ENCODE measurements at places on chromosomes 16 and 17.

- peak; percentile 58 for DNase-seq
Measured at GRCh38 chr16:56193951-56194726, 2.9 kb downstream of the GNAO1 start.

DNA sequence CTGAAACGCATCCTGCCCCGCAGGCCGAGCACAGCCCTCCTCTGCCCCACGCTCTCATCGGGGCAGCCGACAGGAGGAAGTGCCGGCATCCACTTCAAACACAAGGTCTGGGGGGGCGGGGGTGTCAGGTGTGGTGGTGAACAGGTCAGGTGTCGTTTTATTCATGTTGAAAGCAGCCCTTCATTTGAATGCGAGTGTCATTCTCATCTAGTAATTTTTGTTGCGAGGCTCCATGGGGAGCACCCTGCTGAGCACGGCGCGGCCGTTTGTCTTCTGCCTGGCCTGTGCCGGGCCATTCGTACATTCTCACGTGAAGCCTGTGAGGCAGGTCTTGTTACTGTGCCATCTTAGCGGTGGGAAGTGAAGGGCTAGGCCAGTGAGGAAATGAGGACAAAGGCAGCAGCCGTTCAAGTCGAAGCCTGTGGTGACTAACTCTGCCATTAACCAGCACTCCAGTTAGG is 1.9 kb downstream of the ACSF3 start:
- no peak for DNase-seq

DNA sequence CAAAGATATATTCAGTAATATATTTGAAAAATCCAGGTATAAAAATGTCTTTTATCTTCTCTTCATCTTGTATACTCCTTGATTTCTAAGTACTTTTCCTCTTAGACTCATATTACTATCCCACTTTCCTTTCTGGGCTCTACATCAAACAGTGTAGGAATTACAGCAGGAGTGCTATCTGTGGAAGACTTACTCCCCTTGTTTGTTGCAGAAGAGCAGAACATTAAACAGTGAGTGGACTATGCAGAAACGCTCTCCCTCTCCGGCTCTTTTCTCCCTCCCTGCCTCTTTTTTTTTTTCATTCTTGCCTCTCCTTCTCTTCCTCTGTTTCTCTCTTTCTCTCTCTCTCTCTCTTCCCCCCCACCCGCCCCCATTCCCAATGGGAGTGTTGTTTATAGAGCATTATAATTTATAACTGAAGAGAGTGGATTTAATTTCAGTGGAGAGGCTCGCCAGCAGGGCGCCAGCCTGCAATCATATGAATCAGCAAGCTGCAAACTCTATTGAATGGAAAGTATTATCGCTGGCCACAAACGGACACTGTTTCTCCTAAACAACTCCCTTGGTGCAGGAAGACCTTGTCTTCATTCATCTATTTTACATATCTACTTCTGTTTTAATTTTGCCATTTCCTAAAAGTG is 242.3 kb upstream of the TBX2 start:
- DNase-seq, result no peak

- DNase-seq, result no peak
Measured at GRCh38 chr17:61352408-61352770, 47.3 kb upstream of the TBX2 start.

DNA sequence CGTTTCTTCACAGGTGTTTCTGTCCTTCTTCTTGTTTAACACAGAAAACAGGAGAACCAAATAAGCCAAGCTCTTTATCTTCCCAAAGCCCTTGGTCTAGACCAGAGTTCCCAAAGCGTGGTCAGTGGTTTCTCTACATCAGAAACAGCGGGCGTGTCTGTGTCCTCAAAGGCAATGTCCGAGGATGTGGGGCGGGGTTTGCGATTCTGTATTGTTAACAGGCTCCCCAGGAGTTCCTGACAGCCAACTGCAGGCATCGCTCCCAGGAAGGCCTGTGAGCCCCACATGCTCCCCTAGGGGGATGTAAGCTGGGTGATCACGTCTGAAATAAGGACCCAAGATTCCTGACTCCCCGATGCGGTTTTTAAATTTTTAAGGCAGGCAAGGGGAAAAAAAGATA is 28.4 kb upstream of the SLC25A19 start:
- DNase-seq, result no peak

DNA sequence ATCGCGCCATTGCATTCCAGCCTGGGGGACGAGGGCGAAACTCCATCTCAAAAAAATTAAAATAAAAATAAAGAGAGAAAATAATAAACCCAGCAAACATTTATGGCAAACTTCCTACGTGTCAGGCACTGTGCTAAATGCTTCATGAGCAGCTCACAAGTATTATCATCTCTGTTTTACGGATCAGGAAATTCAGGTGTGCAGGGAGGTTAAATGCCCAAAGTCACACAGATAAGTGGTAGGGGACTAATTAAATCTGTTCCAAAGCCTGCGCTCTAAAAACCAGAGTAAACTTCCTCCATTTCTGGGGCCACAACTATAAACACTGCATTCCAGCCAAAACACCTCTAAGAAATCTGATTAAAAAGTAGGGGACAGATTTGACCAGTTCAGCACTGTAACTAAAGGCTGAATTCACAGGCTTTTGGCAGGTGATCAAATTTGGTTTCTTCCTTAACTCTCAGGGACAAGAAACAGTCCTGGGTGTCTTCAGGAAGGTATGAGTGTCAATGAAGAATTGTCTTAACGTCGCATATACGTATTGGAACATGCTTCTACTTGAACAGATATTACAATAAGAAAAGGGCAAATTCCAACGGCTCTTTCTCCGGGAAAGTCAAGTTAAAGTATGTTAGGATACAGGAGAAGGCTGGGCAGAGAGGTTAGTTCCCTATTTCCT is 996 bp downstream of the STRADA start:
- no peak for DNase-seq

GRCh38 chr17:32142857-32143526 is 690 bp downstream of the RHOT1 start:
- DNase-seq, result peak; percentile 6

DNA sequence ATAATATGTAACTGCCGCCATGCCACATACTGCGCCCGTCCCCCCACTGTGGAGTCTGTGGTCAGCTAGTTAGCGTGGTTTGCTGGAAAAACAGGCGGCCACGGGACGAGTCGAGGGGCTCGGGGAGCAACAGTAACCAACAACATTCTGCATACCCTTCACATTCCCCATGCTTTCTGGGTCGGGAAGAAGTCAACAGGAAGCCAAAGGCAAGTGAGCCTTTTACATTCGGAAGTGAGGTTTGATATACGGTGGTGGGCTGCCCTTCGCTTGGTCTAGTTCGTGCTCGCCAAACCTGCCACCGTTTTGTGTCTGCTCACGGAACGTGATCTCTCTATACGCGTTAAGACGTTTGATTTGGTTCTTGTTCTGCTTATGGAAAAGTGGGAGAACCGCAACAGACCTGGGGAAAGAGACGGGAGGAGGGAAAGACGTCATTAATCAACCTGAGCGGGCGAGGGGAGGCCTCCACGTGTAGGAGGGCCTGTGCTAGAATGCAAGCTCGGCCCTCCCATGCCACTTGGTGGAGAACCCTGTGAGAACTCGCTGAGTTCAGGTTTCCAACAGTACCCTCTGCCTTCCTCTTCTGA is 28.9 kb upstream of the CFAP20 start:
- DNase-seq, result no peak

- no peak for DNase-seq
Measured at GRCh38 chr17:47857551-47858455, 6.8 kb upstream of the SP6 start.

DNA sequence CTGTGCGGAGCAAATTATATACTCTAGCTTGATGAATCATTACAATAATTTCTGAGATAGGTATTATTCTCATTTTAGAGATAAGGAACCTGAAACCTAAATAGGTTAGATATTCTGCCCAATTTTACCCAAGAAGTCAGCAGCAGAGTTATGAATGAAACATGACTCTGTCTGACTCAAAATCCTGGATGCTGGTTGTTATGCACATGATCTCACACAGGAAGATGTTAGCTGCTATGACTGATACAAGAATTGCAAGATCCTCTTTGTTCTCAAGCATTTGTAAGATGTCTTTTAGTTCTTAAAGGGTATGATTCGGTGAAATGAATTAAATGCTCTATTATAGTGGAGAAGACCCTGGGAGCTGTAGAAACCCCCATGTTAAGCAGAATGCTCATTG is 447.8 kb downstream of the KIF2B start:
- DNase-seq, result no peak

GRCh38 chr16:53741546-53741945 is 37.6 kb downstream of the FTO start:
- DNase-seq, result no peak

GRCh38 chr16:89988951-89989350 is 30.3 kb downstream of the DBNDD1 start:
- no peak for DNase-seq

- no peak for DNase-seq
Measured at GRCh38 chr16:89785523-89786155, 30.8 kb downstream of the FANCA start.

- no peak for DNase-seq
Measured at GRCh38 chr17:55440391-55440790, 18.8 kb upstream of the MMD start.

DNA sequence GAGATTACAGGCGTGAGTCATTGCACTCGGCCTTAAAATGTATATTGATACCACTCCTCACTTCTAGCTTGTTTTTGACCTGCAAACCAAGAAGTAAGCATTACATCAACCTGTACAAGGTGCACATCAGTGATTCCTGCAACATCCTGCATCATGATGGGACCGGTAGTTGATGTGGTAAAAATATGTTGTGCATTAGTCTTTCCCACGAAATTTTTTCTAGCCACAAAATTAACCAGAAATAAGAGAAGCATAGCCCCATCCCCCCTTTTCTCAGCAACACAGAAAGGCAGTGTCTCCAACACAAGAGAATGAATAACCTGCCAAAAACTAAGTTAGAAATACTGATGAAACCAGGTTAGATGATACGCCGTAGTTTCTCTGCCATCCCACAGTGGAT is 21.1 kb upstream of the NSMCE1 start:
- DNase-seq, result no peak

DNA sequence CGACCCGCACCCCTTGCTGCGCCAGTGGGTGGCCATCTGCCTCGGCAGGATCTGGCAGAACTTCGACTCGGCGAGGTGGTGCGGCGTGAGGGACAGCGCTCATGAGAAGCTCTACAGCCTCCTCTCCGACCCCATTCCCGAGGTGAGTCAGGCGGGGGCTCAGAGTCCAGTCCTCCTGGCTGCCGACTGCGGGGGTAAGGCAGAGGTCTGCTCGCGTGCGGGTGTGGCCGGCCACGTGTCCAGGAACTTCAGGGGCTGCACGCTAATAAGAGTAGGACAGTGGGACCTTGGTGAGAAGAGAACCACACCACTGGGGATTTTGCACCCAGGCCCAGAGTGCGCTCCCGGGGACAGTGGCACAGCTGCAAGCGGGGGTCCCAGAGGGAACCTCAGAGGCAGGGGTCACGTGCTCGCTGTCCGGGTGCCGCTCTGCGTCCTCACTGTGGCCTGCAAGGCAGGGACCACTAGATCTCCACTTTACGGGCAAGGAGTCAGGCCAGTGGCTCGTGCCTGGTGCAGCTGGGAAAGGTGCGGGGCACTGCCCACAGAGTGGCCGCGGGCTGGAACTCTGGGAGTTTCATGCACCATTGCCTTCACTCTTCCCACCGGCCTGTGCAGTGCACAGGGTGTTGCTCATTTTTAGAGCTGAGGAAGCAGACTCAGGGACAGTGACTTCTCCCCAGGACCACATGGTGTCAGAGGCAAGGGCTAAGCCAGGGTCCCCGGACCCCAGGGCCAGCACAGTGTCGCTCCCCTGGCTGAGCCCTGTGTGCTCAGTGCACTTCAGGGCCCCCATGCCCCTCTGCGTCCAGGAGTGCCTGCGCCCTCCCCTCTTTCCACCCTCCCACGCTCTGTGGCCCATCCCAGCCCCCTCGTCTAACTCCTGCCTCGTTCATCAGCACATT is 107.6 kb upstream of the CHMP6 start:
- no peak for DNase-seq

DNA sequence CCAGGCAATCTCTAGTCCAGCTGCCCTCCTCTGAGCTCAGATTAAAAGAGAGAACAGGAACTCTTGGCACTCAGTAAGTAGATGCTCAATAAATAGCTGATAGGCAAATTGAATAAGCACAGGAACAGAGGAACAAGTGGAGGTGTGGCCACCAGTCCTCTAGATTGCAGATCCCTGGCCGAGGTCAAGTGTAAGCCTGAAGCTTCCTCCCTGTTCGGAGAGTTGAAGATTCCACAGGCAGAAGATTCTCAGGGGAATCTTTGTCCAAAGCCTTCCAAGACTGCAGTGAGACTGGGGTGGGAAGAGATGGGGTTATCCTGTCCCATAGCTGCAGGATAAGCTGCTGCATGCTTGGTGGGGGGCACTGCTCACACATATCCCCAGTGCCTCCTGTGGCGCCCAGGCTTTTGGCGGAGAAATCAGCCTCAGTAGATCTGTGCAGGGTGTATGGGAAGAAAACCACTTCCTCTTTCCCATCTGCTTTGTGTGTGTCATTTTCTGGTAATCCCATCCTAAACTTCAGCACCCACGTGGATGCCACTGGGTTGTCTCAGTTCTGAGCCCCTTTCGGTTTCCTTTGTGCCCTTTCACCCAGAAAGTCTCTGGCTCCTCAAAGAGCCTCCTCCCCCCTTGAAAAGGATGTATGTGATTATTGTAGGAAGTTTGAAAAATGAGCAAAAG is 12.1 kb downstream of the CD300A start:
- no peak for DNase-seq

Measured in stimulated activated CD8-positive, alpha-beta memory T cell treated with anti-CD3 and anti-CD28 coated beads, Interleukin-2, amount 100 ng/mL, for 48 hours (primary cell).